Activated naive CD8-positive, alpha-beta T cell treated with anti-CD3 and anti-CD28 coated beads, Interleukin-2, amount 10 ng/mL, durations not matched to agents 7 days and 5 days (primary cell): ENCODE measurements at places on chromosomes 6 and 20. TPM values are rescaled to one million over a fixed set of nuclear protein-coding genes. Genes with fewer than 3 reads are reported as not detected.

FAM135A gene
- 7.5 TPM for total RNA-seq

CST9 gene
- total RNA-seq = not detected

PAK5 gene
- total RNA-seq = not detected

SAYSD1 gene
- 14.2 TPM for total RNA-seq

EPPIN gene
- not detected for total RNA-seq

BANF2 gene
- total RNA-seq = not detected

SOX12 gene
- 10.6 TPM for total RNA-seq

CST5 gene
- total RNA-seq = not detected

C6orf141 gene
- total RNA-seq = 0.68 TPM

ALDH8A1 gene
- total RNA-seq = 1.3 TPM

DNA sequence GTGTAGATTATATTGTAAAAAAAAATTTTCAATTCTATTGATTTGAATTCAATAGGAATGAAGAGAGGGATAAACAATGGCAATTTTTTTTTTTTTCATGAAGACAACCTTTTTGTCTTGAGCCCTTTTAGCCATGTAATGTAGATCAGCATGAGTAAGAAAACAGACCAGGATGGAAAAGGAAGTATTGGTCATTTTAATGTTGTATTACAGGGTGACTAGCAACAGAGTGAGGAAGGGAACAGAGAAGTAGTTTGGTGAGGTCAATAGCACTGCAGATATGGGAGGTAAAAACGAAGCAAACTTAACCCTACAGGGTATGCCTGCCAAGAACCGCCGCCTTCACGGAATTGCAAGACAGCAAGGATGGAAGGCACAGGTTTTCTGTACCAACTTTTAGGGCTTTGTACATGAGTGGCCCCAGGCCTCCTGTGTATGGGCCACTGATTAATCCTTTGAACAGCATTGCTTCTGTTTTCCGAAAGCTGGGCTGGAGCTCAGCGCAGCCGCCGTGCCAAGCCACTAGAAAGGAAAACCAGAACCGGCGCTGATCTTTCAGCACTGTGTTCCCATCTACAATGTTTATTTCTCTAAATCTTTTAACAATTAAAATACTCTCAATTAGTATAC, 383.7 kb downstream of the CENPW start:
- DNase-seq = no peak

DNA sequence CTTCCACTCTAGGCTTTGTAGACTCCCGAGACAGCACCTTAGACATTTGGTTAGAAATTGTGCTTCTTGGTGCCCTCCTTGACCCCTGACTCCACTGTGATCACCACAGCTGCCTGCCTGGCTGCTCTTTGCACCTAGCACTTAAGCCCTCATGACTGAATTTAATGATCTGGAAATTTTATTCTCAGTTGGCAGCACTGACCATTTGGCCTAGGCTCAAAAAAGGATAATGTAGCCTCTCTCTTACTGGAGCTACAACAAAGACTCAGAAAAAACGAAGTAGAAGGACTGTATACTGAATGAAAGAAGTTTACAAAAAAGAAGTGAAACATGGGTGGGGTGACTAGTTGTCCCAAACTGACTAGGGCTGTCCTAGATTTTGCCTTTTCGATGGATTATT, 11.3 kb upstream of the ABRACL start:
- no peak for DNase-seq

GRCh38 chr20:3931664-3932063, 42.5 kb downstream of the PANK2 start:
- no peak for DNase-seq

DNA sequence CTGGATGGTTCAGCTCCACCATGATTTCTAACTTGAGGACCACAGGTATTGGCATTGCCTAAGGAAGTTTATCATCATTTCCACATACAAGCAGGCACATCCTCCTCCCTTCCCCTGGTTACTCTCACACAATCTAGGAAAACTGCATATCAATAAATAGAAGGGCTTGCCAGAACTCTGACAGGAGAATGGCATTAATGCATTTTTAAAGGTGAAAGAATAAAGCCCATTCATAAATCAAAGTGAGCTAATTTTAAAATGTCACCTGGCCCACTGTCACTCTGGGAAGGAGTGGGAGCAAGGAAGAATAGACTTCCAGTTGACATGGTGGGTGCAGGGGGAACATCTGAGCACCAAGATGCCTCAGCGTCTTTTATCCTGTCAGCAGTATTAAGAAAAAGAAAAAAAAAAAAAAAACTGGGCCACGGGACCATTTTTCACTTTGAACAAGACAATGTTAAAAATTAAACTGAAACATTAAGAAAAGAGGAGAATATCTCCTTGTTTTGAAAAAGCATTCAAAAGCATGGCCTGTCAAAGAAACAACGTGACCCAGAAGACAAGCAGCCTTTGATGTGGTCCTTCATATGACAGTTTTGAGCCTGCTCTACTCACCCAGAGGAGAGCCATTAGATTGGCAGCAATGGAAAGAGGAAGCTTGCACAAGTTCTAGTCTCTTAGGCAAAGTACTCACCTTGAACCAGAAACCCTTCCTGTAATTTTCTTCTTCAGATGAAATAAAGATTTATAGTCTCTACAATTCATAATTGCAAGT, 39.3 kb upstream of the SMLR1 start:
- DNase-seq = no peak

- no peak for DNase-seq
These were observed 131.7 kb downstream of the PLCB4 start for GRCh38 chr20:9200620-9201019.

GRCh38 chr20:48148916-48149672, 363.8 kb upstream of the SULF2 start:
- DNase-seq = no peak

DNA sequence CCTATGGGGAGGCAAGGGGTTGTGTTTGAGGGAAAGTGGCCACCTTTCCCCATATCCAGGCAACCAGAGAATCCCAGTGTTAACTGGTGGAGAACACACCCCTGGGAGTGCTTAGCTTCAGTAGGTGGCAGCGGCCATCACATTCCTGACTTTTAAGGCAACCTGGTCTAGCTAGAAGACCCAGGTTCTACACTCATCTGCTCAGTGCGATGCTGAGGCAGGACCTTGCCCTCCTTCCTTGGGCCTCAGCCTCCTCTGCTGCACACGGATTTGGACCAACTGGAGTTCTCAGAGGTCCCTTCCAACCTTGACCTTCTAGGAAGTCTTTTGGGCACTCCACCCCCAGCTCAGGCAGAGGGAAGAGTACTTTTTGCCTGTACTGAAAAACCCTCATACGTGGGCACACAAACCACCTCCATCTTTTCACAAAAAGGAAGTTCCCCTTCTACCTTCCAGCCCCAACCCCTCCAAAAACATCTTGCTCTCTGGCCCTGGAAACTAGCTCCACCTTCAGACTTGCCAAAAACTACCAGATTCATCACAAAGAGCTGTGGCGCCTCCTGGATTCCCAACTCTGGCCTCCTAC, 2.9 kb downstream of the CCND3 start:
- no peak for DNase-seq

DNA sequence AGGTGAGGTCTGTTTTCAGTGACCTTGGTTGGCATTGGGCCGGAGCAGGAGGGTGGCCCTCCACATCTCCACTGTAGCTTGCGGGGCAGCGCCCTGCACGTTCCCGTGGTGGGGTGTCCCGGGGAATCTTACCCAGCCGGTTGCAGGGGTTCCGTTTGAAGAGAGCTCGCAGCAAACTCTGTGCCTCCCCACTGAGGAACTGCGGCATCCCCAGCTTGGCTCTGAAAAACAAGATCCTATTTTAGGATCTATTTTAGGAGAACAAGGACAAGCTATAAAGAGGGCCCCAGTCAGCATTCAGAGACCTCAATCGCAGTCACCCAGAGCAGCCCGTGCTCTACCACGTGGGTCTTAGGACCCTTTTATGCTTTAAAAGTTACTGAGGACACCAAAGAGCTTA, 97.8 kb downstream of the RAMACL start:
- DNase-seq = no peak

DNA sequence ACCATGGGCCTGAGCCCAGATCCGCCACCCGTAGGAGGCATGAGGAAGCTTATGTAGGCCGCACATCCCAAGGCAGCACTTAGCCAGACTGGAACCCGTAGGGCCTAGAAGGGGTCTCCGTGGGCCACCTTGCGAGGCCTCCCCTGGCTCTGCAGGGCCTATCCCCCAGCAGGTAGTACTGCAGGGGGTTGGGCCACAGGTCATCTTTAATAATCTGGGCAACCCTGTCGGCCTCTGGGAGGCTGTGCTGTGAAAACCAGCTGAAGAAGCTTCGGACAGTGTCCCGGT, 18.5 kb downstream of the PLAGL2 start:
- DNase-seq = no peak

- DNase-seq = no peak
These were observed 108.9 kb downstream of the MANEA start for GRCh38 chr6:95686272-95686671.

DNA sequence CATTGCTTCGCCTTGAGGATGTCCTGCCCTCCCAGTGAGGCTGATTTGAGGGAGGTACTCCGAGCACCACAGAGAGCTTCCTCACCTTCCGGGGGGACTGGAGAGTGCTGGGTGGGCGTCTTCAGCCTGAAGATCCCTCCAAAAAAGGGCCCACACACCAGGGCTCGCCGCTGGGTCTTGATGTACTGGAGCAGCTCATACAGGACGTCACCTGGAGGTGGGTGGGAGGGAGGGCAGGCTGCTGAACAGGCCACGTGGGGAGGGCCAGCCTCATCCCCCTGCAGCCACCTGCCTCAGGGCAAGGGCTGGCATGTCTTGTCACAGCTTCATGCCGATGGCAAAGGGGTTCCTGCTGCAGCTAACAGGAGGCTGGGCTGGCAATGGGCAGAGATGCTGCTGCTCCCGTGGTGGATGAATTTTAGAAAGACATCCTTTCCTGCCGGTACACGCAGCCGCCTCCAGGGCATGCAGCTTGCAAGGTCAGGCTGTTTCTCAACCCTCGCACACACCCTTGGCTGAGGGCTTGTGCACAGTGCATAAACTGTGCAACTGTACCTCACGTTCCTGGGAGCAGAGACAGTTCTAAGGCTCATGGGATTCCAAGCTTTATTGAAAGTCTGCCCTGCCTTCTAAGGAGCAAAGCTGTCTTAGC, 14.0 kb downstream of the ETV7 start:
- DNase-seq = no peak

- DNase-seq = no peak
These were observed 84.1 kb upstream of the SIRPA start for GRCh38 chr20:1810926-1811620.

- DNase-seq = no peak
These were observed 272.4 kb downstream of the GMDS start for GRCh38 chr6:1972962-1973361.

GRCh38 chr6:38273325-38273724, 366.4 kb downstream of the BTBD9 start:
- no peak for DNase-seq

DNA sequence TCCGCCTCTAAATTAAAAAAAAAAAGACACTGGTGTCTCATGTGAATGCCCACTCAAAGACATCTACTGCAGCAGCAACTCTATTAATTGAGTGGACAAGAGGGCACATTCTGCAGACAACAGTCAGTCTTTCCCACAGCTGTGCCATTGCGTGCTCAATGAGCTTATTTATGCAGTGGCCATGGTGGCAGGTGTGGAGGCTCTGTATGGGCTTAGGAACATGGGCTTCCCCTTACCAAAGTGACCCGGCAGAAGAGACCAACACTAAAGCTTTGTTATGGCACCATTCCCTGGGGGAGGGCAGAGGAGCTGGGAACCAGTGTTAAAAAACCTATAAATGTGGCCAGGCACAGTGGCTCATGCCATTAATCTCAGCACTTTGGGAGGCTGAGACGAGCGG, 4.2 kb upstream of the VAPB start:
- no peak for DNase-seq

DNA sequence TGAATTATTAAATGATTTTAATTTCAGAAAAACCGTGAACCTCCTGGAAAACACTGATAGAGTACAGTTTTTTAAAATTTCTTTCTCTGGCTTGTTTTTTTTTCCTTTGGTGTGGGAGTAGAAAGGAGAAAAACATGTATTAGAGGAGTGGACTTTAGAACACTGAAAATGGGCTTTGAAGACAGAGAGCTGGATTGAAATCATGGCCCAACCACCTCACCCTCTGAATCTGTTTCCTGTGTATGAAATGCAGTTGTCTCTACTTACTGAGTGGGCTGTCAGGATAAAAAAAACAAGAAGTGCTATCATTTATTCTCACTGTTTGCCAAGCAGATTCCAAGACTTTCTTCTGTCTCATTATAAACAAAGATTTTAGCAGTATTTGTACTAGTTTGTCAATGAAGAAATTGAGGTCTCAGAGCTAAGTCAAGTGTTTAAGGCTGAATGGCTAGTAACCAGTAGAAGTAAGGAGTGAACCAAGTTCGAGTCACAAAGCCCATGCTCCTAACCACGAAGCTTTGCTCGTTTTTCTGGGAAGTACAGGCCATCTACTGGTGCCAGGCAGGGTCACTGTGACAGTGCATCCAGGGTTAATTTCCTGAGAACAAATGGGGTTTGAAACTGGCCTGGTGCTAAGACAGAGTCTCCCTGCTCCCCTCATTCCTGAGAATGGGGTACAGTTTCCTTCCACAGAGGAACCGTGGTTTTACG, 256.4 kb downstream of the TMEM242 start:
- DNase-seq = no peak

- no peak for DNase-seq
These were observed 860 bp downstream of the DEFB124 start for GRCh38 chr20:31474097-31474436.
